ENCODE measurements at places on chromosomes 5 and 9.

DNA sequence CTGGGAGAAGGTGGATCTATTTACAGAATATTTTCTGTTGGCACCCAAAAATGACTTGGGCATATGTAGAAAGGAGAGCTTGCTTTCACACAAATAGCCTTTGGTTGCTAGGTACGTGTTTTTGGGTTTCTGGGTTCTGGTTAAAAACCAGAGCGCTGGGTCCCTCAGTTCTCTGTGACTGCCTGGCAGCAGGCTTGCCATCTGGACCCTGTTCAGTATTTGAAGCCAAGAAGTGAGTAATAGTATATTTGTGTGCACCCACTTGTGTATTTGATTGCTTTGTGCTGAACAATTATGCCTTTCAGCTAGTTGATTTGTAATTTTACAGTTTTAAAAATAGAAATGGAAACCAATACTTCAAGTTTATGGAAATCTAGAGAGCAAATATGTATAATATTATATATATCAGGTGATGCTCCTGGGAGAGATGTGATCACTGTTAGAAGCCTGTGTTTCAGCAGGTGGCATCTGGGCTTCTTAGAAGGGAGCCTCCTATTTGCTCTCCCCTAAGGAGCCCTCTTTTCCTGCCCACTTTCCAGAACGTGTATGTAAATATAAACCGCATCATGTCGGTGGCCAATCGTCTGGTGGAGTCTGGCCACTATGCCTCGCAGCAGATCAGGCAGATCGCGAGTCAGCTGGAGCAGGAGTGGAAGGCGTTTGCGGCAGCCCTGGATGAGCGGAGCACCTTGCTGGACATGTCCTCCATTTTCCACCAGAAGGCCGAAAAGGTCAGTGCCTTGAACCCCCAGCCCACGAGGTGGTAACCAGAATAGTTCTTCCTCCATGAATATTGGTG is 153.6 kb downstream of the TRIO start:
- DNase-seq: no peak

GRCh38 chr5:3542158-3542557 is 53.5 kb upstream of the IRX1 start:
- no peak for DNase-seq

DNA sequence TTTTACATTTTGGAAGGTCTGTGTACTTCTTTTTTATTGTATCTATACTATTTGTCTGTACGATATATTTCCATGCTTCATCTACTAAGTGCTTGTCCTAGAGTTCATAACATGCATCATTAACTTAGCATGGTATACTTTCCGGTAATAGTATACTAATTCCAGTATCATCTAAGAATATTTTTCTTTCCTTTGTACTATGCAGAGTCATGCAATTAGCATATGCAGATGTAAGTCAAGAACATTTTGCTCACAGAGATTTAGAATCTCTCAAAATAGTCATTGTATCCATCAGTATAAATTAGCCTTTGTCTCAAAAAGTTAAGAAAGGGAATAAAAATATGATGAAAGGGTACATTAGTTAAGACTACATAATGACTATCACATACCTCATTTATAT is 770.4 kb upstream of the GRAMD2B start:
- no peak for DNase-seq

DNA sequence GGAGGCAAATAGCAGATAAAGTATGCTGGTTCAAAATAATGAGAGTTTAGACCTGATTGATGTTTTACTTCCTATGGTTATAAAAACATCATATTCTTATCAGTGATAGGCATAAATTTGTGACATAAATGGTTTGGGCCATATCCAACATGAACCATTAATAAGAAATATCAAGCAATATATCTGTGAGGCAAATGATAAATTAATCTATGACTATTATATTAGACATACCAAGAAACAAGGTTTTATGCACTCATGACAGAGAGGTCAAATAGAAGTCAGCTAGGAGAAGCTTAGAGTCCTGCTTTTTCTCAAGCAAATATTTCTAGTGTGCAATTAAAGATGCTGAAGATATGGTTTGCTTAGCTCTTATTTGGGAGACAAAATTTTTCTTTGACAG is 10.4 kb downstream of the SMIM3 start:
- DNase-seq: no peak

GRCh38 chr5:180157866-180158265 is 51.1 kb downstream of the RASGEF1C start:
- DNase-seq: no peak

DNA sequence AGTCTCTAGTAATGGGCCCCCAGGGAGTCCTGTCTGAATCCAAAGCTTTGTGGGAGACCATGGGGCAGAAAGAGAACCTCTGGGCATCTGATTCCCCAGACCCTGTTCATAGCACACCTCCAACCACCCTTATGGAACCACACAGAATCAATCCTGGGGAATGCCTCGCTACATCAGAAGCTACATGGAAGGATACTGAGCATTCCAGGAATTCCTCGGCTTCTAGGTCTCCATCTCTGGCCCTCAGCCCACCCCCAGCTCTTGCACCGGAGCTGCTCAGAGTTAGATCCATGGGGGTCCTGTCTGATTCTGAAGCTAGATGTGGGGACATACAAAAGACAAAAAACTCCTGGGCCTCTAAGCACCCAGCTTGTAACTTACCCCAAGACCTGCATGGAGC is 28.4 kb downstream of the VCP start:
- no peak for DNase-seq

Measured in stimulated activated CD4-positive, alpha-beta T cell treated with anti-CD3 and anti-CD28 coated beads, Interleukin-4, amount 100 ng/mL, for 48 hours (primary cell).